Thoracic aorta (tissue), 2 donors: ENCODE measurements at places on chromosomes 3 and 15. TPM values are rescaled to one million over a fixed set of nuclear protein-coding genes. Genes with fewer than 3 reads are reported as not detected.

ARGFX gene
- total RNA-seq = not detected

SAMMSON gene
- 25.3 TPM for total RNA-seq

DNA sequence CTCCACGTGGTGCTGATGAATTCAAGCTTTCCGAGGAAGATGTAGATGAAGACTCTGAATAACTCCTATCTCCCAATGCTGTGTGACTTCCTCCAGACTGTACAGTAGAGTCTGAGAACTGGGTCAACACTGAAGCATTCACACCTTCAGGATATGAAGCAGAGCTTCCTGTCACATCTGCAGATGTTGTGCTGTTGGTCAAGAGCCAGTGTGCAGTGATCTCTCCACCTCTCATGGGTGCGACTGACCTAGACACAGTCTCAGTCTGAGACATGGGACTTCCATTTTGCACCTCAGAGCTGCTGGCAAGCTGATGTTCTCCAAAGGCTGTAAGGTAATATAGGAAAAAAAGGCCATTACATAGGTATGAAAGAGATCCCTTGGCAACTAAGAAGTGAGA lies 36.5 kb downstream of the HEG1 start:
- H3K36me3 ChIP-seq = peaks cover 32% of the 10 kb centered on the region
- H3K27me3 ChIP-seq = no peaks in the 10 kb centered on the region
- H3K4me1 ChIP-seq = peaks cover under 1% of the 10 kb centered on the region
- no peak overlapping the region for H3K27ac ChIP-seq
- no peak for DNase-seq
- no peak overlapping the region for H3K4me3 ChIP-seq

GRCh38 chr3:153892126-153892525 lies 229.1 kb upstream of the ARHGEF26 start:
- no peaks in the 10 kb centered on the region for H3K36me3 ChIP-seq
- DNase-seq = no peak
- no peak overlapping the region for H3K4me3 ChIP-seq
- H3K27ac ChIP-seq = no peak overlapping the region

DNA sequence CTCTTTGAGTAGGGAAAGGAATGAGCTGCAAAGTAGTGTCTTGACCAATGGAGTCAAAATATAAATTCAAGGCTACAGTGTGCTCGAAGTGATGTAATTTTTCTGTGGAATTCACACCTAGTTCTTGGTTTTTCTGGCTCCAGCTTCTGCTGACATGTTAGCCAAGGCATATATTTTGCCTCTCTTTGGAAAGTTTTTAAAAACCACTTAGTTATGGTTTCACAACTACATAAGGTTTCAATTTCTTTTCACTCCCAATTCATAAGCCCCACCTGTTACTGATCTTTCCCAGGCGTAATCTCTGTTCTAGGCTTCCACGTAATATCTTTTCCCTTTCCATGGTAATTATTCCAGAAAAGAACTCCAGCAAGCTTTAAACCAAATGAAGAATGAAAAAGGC lies 46.9 kb downstream of the GADL1 start:
- H3K27me3 ChIP-seq = no peaks in the 10 kb centered on the region
- no peaks in the 10 kb centered on the region for H3K4me1 ChIP-seq
- H3K27ac ChIP-seq = no peak overlapping the region
- H3K36me3 ChIP-seq = no peaks in the 10 kb centered on the region
- no peak for DNase-seq
- H3K4me3 ChIP-seq = no peak overlapping the region
